HAP-1 (cell line): ENCODE measurements at places on chromosomes 1 and 21.

DNA sequence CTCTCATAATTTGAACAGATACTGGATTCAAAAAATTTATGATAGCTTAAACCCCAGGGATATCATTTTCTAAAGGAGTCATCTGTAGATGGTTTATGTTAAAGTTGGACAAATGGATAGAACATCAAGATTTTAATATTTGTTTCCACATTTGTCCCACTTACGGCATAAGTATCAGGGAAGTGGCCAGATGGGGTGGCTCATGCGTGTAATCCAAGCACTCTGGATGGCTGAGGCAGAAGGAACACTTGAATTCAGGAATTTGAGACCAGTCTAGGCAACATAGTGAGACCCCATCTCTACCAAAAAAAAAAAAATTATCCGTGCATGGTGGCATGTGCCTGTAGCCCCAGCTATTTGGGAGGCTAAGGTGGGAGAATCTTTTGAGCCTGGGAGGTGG is 229.1 kb downstream of the GPR52 start:
- no peak for DNase-seq

DNA sequence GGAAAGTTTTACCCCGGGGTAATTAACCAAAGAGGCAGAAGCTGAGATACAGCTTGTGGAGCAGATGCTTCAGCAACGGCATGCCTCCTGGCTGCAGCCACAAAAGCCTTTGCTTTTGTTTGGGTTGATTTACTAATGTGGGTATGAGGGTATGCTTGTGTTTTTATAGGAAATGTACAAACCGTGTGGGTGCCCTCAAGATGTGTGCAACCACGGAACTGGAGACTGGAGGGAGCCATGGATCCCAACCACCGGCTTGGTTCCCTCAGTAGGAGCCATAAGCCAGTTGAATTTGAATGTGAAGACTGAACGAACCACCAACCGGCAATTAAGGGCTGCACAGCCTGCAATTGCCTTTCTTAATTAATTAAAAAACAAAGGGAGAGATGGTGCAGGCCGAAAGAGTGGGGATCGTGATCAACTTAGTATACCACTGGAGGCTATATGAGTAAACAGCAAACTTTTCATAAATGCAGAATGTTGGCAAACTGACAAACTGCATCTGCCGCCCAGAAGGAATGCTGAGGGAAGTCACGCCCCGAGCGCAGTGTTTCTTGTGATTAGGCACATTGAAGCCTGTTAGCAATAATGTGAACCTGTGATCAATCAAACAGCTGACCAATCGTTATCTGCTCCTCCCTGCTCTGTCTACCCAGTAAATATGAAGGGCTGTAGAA is 104.1 kb downstream of the DISP1 start:
- no peak for DNase-seq

GRCh38 chr1:93140106-93140505 is 40.1 kb downstream of the TMED5 start:
- DNase-seq = no peak

GRCh38 chr1:209732725-209733124 is 23.1 kb upstream of the TRAF3IP3 start:
- no peak for DNase-seq

DNA sequence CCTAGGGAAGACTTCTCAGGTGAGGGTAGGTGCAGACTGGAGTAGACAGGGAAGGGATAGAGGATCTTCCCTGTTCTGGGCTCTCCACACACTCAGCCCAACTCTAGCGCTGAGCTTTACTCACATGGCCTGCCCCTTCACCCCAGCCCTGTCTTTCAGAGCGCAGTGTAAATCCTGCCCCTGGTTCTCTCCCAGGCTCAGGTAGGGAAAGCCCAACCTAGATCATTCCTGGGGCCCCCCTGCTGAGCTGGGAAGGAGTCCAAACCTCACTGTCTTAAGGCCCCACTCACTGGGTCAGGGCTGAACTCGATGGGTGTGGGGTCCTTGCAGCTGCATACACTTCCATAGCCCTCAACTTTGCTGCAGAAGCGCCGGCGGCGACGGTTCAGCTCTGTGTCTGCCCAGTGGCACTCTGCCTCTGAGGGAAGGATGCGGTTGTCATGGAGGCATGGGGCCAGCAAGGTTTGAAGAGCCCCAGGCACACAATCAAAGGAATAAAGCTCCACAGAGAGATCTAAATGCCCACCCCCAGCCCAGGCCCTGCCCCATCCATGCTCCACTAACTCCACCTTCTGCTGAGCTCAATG is 4.2 kb downstream of the POMGNT1 start:
- no peak for DNase-seq
